ENCODE measurements at places on chromosomes 13 and 19.

- DNase-seq: no peak
Observed at GRCh38 chr13:113145496-113145895, 13.0 kb upstream of the PROZ start.

GRCh38 chr13:30552567-30552966 lies 65.2 kb upstream of the USPL1 start:
- DNase-seq: no peak

DNA sequence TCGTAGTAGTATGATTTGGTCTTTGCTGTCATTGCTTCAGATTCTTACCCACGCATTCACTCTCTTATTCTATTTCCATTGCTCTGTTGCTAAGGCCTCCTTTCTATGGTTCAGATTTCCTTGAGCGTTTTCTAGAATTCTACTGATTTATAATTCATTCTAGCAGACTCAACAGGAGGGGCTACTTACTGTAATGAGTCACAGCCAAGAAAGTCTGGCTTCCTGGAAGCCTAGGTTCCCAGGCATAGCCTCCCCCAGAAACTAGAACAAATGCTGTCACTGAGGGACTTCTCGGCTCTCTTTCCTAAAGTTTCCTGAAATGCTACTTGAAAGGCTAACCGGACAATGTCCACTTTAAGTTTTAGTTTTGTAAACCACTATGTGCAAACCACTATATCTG lies 47.7 kb upstream of the SPATA13 start:
- no peak for DNase-seq

- peak; percentile 33 for DNase-seq
Observed at GRCh38 chr13:74203576-74203975, 69.4 kb upstream of the KLF12 start.

DNA sequence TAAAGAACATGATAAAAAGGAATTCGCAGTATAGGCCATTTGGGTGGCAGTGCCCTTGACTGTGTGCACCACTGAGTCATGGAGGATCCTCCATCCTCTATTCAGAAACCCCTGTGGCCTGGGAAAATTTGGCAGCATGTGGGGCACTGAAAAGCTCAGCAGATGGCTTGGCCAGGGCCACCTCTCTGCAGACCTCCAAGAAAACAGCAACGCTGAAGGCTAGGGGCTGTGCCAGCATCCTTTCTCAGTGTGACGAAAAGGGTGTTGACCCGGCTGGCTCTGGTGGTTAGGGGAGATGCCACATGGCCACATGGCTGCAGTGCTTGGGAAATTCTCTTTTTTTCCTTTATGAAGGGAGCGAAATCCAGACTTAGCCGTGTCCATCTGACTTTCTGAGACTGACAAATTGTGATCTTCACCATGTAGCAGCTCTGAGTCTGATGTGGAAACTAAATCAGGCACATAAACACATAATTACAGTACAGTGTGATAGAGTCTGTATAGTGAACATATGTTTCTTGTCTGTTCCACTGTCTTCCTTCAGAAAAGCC lies 178.0 kb downstream of the KCTD12 start:
- peak; percentile 51 for DNase-seq

DNA sequence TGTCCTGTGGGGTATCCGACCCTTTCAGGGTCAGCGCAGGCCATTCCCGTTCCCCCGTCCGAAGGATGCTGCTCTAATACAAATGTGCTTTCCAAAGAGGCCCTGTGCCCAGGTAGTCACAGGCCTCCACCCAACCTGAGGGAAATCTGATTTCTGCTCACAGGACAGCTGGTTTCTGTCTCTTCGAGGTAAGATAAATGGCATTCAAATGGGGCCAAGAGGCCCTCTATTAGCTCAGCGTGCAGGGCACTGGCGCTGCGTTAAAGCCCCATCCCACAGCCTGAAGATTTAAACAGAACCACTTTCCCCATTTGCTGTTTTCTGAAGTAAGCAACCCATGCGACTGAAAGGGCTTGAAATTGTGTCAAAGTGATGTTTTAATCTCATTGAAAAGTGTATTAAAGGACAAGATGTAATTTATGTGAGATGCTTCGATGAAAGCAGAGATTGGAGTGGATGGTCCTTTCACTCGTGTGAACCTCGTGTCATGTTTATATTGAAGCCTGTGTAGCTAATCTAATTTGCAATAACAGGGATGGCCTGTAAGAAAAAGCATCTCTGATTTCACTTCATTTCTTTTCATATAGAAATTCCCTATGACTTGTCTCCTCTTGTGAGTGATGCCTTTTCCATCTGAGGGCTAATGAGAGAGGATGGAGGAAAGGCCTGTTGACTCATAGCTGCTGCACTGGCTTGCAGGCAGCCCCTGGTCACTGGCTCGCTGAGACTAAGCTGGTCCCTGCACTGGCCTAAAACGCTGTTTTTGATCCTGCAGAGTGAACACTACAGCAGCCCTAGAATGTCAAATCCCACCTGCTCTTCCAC lies 7.3 kb upstream of the SOX1 start:
- DNase-seq: no peak

DNA sequence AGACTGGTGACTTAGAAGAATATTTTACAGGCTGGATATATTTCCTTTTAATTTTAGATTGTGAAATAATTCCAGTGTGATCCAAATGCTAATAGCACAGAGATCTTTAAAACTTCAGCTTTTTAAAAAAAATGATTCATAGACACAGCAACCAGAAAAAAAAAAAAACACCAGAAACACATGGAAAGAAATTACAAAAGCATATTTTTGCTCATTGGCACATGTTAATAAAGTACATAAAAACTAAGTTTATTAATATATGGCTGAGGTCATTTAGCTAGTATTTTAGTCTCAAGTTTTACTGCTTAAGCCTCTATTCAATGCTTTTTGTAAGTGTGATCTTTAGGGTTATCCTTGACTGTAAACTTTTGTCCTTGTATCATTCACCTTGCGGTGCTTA lies 577 bp downstream of the MYO16 start:
- DNase-seq: no peak

DNA sequence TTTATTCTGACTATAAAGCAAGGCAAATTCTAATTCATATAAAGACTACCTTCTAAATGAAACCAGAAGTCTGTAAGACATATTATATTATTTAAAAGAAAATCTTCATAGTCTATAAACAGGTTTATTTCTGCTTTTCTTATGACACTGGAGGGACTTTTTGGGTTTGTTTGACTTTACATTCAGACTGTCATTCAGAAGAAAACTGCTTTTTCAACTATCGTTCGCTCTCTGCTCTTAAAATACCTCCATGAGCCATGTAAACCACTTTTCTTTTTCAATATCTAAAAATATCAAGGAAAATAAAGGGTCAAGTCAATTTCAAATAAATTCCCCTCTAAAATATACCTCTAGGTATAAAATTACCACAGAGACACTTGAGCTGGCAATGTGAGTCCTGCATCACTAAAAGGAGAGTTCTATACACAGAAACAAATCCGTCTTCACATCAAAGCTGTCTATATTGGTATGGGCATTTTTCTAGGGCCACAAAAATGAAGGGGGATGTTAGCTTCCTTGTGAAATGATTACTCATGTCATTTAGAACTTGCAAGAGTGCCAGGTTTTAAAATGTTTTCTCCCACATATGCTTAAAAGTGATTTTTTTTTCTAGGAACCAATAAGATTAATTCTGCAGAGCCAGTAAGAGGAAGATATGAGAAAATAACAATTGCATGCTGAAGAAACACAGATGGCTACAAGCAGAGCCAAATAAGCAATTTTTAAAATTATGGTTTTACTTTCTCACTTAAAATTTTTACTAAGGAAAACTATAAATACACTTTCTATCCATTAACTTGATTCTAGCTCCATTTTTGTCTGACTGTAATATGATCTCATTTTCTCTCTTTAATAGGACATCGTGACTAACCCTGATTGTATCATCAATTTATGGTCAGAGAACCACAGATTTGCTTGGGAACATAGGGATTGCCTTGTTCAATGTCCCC lies 181.8 kb downstream of the TBC1D4 start:
- no peak for DNase-seq

DNA sequence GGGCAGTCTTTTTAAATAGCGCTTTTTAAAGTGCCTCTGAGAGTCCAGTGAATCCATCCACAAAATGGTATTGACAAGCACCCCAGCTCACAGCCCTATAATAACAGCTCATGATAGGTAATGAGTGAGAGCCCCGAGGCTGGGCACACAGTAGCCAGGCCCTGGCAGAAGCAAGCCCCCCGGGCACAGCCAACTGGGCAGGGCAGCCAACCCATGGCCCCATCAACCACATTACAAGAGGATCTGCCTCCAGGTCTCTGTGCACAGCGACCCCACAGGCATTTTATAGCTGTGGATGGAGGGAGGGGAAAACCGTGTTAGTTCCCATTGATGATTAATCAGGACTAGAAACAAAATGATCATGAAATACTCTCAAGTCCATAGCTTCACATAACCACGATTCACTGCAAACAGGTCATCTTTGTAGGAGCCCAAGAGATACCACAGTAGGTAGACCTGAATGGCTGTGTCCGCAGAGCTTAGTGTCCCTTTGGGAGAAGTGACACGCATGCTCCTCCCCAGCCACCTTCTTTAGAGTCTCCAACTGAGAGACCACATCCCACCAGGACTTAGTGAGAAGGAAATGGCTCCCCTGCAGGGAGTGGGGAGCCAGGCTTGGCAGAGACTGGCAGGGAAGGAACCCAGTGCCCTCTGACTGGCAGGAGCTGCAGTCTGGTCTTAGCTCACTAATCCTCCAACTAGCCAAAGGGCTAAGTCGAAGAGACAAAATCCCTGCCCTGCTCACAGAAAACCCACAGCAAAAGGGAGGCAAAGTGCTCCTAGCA lies 4.3 kb upstream of the VSTM2B start:
- no peak for DNase-seq

DNA sequence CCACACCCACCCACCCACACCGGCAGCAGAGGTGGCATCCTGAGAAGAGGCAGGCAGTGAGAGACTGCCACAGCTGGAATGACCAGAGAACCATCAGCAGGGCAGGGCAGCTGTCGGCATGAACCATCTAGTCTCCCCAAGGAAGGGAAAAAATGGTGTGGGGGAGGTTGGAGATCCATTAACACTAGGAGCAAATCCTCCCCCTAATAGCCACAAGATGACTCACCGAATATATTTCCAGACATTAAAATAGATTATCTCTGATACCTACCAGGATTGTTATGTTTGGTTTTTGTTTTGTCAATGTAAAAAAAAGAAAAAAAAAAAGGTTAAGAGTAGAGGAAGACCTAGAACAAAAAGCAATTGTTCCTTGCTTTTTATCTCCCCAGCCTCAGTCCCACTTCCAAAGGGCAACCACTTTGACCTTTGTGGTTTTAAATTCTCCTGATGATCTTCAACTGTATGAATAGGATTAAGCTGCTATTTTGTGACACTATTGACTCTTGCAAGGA lies 34.2 kb downstream of the THSD1 start:
- DNase-seq: no peak

DNA sequence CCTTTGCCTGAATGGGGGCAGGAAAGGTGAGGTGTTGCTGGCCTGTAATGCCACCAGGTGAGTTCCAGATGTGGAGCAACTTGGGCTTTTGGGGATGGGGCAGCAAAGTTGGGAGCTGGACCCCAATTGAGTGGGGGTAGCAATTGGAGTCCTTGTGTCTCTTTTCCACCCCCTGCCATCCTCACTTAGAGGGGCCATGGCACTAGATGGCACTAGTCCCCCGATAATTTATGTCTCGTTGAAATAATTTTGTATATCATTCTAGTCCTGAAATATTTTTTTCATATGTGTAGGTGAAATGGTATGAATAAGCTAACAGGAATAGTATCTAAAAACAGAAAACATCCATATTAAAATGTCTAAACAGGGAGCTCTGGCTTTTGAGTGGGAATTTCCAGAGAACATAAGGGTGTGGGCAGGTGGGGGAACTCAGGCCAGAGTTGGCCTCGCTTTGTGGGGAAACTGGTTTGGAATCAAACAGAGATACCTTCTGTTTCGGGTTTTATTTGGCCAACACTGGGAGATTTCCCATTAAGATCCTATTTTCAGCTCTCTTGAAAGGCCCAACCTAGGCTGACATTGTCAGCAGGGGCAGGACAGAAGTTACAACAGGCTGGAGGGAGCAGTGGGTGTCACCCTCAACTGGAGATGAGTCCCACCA lies 3.4 kb downstream of the ZNF576 start:
- no peak for DNase-seq

- no peak for DNase-seq
Observed at GRCh38 chr13:93228643-93228937, 2.0 kb downstream of the GPC6 start.

DNA sequence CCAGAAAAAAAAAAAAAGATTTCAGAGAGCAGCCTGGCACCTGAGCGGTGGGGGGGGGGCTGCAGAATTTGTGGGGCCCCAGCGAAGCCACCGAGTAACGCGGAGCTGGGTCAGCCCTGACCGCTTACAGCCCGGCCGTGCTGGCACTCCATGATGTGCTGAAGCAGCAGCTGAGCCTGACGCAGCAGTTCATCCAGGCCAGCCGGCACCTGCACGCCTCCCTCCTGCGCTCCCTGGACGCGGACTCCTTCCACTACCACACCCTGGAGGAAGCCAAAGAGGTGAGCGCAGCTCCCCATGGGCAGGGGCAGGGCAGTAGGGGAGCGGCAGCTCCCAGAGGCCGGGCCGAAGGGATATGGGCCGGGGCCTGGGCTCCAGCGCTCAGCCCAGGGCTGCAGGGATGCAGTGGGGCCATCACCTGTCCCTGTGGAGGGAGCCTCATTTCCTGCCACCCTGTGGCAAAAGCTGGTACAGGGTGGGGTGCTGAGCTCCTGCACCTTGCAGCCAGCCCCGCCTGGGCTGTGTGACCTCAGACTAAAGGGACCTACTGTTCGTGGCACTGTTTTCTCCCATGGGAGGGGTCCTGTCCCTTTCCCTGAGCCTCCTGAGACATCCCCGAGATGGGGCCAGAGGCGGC lies 18.3 kb downstream of the C19orf44 start:
- no peak for DNase-seq

DNA sequence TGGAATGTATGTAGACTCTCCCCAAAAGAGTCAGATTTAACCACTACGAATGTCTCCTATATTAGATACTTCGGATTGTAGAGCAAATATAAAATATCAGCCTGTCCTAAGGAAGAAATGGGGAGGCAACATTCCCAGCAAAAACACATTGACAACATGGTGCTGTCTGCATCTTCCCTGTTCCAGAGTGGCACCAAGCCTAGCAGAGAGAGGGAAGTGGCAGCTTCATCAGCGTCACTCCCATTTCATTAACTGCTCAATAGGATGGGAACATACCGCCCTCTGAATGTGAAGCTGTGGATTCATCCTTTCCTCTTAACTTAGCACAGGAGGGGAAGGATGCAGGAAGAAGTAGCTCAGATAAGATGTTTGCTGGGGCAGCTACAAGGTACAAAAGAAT lies 45.4 kb downstream of the MYO16 start:
- no peak for DNase-seq

- DNase-seq: no peak
Observed at GRCh38 chr19:1648920-1649541, 3.4 kb downstream of the TCF3 start.
